ENCODE measurements at places on chromosomes 11 and 22. TPM values are rescaled to one million over a fixed set of nuclear protein-coding genes. Genes with fewer than 3 reads are reported as not detected.

The PARVA gene
- 20.2 TPM for total RNA-seq

The MYEOV gene
- 13.6 TPM for total RNA-seq

The CYP2D6 gene
- total RNA-seq = 0.40 TPM

The BRD1 gene
- total RNA-seq = 20.1 TPM

All from Daoy (cell line).